ENCODE measurements at places on chromosomes 16 and 17.
A peak's percentile ranks its signal among the peaks of the same experiment; 100 is the strongest.

DNA sequence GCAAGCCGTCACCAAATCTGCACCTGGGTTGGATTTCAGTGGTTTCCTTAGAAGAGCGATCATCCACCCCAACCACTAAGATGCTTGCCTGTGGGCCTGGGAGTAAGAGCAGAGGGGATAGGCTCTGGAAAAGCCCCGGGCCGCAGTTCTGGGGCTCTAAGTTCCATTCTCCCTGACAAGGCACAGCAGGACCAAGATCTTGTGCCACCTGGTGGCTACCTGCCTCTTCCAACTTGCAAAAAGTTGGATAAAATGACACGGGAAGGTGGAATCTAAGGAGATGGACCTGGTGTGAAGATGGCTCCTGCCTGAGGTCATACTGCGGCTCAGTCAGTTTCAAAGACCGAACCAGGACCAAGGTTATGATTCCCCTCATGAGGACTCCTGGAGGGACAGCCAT, 42.3 kb downstream of the ABCC12 start:
- no peak for DNase-seq

- DNase-seq: peak; percentile 68
Measured at GRCh38 chr17:19705771-19706770, 10.3 kb downstream of the SLC47A2 start.

- no peak for DNase-seq
Measured at GRCh38 chr16:22765479-22765878, 48.5 kb upstream of the HS3ST2 start.

- no peak for DNase-seq
Measured at GRCh38 chr17:58569196-58569595, 54.8 kb upstream of the MTMR4 start.

- DNase-seq: no peak
Measured at GRCh38 chr17:29256735-29257466, 10.2 kb downstream of the CRYBA1 start.

- no peak for DNase-seq
Measured at GRCh38 chr17:77273397-77274085, 132.8 kb downstream of the SEC14L1 start.

DNA sequence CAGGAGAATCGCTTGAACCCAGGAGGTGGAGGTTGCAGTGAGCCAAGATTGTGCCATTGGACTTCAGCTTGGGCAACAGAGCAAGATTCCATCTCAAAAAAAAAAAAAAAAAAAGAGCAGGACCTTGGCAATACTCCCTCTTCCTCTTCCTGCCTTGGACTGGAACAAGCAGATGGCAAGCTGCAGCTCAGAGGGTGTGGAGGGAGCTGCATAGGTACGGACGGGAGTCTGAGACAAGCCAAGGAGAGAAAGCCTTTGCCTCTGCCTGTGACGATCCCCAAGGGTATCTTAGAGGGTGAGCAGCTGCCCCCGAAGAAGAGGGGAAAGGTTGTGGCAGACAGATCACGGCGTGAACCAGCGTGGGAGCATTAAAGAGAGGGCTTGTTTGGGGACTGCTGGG, 109.2 kb downstream of the AIPL1 start:
- no peak for DNase-seq

DNA sequence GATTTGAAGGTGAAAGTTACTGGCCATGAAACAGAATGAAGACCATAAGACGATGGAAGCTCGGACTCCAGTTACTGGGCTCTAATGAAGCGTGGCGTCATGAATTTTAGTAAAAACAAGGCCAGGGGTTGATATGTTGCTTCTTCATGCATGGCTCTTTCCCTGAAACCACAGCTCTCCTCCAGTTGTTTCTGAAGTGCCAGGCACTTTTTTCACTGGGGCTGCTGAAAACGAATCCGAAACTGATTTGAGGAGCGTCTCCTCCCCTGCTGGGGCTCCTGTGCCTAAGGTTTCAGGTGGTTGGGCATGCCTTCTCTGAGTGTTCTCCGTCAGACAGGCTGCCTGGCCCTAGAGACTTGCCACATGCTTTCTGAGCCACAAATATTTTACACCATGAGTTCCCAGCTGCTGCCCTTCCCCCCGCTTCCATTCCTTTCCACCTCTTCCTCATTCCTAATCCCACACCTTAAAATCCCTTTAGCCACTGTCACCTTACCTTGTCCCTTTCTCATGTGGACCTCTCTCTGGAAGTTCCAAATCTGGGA, 3.7 kb upstream of the MYL4 start:
- peak; percentile 53 for DNase-seq

DNA sequence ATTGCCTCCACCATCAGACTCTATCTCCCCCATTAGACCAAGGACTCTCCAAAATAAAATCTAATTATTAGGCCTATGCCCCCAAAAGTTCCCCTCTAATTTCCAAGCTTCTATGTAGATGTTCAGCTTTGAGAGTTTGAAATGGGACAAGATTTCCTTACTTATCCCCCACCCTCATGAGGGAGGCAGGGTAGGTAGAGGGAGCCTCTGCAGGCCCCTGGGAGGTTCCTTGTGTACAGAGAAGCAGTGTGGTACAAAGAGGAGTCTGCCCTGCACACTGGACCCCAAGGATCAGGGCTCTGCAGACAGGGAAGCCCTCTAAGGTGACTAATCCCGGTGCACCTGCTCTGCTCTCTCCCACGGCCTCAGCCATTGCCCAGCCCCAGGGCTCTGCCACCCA, 2.5 kb downstream of the KRT17 start:
- DNase-seq: no peak

GRCh38 chr16:8877894-8878522, 4.1 kb upstream of the LITAFD start:
- DNase-seq: no peak

- DNase-seq: no peak
Measured at GRCh38 chr16:5854027-5854426, 756.4 kb upstream of the EEF2KMT start.

- DNase-seq: no peak
Measured at GRCh38 chr16:24668481-24669061, 60.9 kb upstream of the TNRC6A start.

Data from ecto neural progenitor cell (in vitro differentiated cells).